ENCODE measurements at places on chromosomes 1 and 21.

DNA sequence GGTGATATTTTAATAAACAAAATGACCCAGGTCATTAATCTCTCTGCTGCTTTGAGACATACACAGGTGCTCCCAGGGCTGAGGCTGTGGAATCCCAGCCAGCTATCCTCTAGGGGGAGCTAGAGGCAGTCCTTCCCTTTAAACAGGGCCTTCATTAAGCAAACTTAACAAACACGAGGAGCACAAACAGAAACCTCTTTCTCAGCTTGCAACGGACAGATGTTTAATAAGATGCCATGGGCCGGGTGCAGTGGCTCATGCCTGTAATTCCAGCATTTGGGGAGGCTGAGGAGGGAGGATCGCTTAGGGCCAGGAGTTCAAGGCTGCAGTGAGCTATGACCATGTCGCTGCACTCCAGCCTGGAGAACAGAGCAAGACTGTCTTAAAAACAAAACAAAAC, 106.7 kb downstream of the HIVEP3 start:
- peak; percentile 61 for DNase-seq

DNA sequence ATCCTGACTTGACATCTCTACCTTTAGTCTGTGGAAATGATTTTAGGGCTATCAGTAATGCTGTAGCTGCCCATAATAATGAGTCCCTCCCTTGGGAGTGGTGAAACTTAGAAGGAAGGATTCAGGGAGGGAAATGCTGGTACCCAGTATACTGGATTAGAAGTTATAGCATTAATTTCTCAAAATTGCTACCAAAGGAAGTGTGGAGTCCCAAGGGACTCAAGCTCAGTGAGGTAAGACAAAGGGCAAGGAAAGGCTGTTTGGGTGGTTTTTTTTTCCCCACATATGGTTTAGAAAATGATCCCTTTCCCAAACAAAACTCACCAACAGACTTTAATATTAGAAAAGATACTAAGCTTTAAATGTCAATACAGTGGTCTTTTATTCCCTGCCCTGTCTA, 99.9 kb downstream of the CD247 start:
- no peak for DNase-seq

- no peak for DNase-seq
Measured at GRCh38 chr21:39881661-39882060, 14.4 kb downstream of the PCP4 start.

GRCh38 chr1:219279017-219279770, 105.5 kb downstream of the LYPLAL1 start:
- DNase-seq, result peak; percentile 91

- no peak for DNase-seq
Measured at GRCh38 chr1:224169718-224170270, 13.2 kb upstream of the DEGS1 start.

- no peak for DNase-seq
Measured at GRCh38 chr1:205351984-205352713, 4.6 kb downstream of the KLHDC8A start.

DNA sequence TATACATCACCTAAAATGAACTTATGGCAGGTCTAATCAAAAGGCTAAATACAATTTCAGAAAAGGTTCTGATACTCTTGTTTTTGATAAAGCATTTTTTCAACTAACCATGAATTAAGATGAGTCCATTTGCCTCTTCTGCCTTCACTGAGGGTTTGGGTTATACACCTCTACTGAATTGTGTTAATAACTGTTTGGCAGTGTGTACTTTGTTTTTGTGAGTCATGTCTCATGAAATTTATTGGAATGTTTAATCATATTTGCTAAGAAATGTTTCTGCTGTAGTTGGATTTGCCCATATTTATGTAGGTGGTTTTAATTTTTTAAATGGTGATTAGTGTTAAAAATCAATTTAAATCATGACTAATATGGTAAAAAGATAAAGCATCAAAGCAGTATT, 190.5 kb downstream of the HS2ST1 start:
- DNase-seq, result no peak

GRCh38 chr1:50700214-50700613, 259.9 kb downstream of the FAF1 start:
- no peak for DNase-seq

DNA sequence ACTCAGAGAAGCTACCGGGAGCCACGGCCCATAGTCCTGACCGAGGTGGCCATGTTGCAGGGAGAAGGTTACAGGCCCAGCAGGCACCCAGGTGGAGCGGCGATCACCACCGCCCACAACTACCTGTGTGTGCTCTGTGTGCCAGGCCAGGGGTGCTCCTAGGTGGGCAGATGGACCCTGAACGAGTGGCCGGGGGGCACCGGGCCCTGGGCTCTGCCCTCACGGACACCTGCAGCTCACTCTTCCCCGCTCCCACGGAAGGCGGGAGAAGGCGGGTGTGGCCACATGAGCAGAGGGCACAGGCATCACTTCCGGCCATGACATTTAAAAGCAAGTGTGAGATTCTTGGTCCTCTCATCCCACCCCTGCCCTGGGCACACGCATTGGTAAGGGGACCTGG, 73.9 kb downstream of the MEGF6 start:
- DNase-seq, result no peak

DNA sequence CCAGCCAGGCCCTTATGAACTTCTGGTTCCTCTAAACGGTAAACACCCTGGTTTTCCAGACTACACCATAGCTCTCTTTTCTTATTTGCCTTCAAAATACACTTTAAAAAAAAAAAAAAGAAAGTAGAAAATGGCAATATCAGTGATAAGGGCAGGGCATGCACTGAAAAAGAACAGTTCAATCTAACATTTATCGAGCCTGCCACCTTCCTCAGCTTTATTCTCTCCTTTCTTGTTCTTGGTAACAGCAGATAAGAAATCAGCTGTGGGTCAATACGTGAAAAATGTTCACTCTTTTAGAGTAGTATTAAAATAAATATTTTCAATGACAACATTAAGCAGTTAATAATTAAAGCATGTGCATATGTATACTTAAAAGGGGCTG, 83.1 kb upstream of the ZNF648 start:
- no peak for DNase-seq

DNA sequence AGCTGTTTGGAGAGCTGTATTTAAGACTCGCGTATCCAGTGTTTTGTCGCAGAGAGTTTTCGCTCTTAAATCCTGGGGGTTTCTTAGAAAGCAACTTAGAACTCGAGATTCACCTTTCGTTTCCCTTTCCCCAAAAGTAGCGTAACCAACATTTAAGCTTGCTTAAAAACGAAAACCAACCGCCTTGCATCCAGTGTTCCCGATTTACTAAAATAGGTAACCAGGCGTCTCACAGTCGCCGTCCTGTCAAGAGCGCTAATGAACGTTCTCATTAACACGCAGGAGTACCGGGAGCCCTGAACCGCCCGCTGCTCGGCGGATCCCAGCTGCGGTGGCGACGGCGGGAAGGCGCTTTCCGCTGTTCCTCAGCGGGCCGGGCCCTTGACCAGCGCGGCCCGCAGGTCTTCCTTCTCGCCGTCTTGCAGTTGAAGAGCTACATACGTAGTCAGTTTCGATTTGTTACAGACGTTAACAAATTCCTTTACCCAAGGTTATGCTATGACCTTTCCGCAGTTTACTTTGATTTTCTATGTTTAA, 1.9 kb downstream of the OLIG1 start:
- peak; percentile 2 for DNase-seq

DNA sequence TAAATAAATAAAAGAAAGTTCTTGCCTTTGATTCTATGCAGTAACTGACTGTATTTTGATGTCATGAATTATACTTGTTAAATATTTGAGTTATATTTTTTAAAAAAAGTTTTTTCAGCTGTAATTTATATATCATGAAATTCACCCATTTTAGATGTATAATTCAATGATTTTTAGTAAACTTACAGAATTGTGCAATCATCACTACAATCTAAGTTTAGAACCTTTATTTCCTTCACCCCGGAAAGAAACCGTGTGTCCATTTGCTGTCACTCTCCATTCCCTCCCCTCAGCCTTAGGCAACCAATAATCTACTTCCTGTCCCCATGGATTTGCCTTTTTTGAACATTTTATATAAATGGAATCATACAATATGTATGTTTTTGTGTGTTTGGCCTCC, 32.5 kb upstream of the DISC1 start:
- no peak for DNase-seq

DNA sequence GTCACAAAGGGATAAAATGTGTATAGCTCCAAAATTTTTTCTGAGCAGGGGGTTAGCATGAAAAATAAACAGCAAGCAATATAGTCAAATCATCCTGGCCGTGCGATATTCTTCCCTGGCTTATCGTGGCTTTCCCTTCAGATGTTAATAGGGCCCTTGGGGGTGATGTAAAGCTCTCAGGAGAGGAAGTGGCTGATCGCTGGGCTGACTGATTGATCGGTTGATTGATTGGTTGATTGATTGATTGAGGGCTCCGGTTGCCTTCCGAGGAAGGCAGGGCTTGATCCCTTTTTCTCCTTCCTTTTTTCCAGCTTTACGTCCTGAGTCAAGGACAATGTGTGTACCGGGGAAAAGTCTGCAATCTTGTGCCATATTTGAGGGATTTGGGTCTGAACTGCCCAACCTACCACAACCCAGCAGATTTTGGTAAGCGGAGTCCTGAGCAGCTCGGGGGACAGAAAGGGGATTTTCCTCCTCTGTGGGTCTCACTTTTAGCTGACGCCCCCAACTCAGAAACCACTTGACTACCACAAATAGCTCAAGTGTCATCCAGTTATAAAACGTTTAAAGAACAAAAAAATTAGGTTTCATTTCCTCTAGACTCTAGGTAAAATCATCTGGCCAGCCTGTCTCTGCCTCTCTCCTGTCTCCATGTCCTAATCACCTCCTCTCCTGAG, 29.5 kb downstream of the TFF3 start:
- DNase-seq, result no peak

GRCh38 chr1:183791319-183791718, 13.6 kb upstream of the RGL1 start:
- no peak for DNase-seq

- DNase-seq, result peak; percentile 60
Measured at GRCh38 chr1:43537423-43538142, 6.9 kb downstream of the PTPRF start.

GRCh38 chr1:53256511-53257453, 18.5 kb upstream of the MAGOH start:
- no peak for DNase-seq

- peak; percentile 80 for DNase-seq
Measured at GRCh38 chr1:210376836-210377372, 48.2 kb downstream of the HHAT start.

- DNase-seq, result no peak
Measured at GRCh38 chr1:2036287-2036686, 13.9 kb upstream of the PRKCZ start.

DNA sequence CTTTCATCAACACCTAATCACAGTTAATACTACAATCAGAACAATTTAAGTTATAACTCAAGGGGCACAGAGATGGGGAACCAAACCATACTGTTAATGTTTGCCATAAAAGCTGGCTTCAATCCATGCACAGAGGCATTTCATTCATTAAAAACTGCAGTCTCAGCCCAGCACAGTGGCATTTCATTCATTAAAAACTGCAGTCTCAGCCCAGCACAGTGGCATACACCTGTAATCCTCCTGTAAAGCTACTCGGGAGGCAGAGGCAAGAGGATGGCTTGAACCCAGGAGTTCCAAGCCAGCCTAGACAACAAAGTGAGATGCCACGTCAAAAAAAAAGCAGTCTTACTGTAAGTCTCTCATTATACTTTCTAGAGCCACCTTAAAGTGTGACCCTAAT, 29.2 kb downstream of the ARID4B start:
- DNase-seq, result no peak

DNA sequence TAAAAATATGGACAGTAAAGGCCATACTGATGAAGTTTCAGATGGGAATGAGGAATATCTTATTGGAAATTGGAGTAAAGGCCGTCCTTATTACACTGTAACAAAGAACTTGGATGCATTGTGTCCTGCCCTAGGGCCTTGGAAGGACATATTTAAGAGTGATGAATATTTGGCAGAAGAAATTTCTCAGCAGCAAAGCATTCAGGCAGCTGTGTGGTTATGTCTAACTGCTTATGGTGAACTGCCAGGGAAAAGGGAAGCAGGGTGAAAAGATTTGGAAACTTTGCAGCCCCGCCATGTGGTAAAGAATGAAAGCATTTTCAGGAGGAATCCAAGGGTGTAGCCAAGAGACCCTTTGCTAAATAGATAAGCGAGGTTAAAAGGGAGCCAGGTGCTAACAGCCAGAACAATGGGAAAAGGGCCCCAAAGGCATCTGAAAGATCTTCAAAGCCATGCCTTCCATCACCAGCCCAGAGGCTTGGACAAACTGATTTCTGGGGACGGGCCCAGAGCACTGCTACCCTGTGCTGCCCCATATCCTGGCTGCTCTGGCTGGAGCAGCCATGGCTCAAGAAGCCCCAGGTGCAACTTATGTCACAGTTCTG, 200.0 kb downstream of the PTPRU start:
- no peak for DNase-seq

- peak; percentile 74 for DNase-seq
Measured at GRCh38 chr21:16192902-16193301, 463.1 kb downstream of the USP25 start.

DNA sequence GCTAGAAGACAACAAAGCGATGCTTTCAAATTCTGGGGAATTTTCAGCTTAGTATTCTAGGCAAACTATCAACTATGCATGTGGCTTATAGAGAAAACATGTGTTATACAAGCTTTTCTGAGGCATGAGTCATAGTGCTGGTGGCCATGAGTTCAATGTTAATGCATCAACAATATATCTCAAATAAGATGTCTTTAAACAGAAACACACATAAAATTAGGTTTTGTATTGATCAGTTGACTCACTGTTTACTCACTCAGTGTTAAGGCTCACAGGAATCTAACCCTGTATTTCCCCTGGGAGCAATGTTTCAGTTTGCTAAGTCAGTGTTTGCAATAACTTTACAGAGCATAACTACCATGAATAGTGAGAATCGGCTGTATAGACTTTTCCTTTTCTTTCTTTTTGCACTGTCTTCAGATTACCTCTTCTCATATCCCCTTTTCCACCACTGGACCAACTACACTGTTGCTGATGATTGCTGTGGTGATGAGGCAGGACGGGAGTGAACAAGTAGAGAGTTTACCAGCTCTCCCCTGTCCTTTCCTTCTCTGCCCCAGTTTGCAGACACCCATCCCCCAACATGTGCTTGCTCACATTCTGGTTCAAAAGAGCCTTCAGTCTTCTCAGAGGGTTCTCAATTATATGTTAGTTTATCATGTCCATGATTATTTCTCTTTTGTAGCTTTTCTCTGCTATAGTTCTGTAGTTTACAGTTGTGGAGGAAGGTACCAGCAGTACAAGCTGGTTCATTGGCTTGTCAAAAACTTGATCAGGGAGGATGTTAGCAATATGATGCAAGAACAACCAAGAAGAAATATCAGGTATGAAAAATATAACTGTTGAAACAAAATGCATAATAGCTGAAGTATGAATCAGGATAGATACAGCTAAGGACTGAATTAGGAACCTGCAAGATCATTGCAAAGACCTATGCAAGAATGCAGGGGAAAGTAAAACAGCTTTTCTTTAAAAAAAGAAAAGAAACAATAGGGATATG, 23.9 kb downstream of the CD2 start:
- peak; percentile 81 for DNase-seq

GRCh38 chr1:115980998-115981993, 5.0 kb downstream of the SLC22A15 start:
- peak; percentile 9 for DNase-seq

- peak; percentile 12 for DNase-seq
Measured at GRCh38 chr1:197618061-197618460, 157.2 kb downstream of the DENND1B start.
